Stimulated activated CD4-positive, alpha-beta T cell treated with anti-CD3 and anti-CD28 coated beads, Interleukin-15, amount 100 ng/mL, for 1 hour (primary cell): ENCODE measurements at places on chromosomes 1 and 21.

- DNase-seq: no peak
Observed at GRCh38 chr1:115797486-115797885, 29.0 kb upstream of the CASQ2 start.

DNA sequence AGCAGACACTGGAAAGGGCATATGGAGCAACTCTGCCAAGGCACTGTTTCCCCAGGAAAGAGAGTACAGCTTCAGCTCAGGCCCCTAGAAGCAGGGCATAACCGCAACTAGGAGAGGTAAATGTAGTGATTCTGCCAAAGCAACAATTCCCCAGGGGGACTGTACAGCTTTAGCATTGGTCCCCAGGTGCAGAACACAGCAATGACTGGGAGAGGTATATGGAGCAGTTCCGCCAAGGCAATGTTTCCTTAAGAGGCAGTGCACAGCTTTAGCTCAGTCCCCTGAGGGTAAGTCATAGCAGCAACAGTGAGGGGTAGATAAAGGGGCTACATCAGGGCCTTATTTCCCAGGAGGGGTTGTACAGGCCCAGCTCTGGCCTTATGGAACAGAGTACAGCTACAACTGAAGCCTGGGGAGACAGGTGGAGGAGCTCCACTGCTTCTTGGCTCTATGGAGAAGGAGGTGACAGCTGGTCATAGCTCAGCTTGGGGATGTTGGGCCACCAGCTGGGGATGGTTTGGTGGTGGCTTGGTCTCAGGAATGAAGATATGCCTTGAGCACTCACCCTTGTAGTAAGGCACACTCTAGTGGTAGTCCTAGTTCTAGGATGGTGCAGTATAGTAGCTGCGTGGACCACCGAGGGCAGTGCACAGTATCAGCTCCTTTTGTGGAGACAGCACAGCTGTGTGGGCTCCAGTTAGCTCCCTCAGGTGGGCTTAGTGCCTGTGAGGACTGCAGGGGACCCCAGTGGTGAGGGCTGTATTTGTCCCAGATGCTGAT, 582.7 kb downstream of the PTPRC start:
- DNase-seq: no peak

DNA sequence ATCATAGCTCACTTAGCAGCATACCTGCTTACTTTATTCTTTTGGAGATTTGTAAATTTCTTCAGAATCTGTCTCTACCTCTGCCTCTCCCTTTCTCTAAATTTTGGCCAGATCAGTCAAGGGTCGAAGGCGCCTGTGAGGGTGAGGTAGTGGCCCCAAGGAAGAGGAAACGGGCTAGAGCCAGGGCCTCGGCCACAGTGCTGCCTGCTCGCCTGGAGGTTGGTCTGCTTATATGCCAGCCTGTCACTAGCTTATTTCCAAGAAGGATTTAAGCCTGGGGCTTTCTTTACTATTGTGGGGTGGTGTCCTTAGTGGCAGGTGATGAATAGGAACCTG, 19.6 kb downstream of the PEX14 start:
- DNase-seq: no peak

- no peak for DNase-seq
Observed at GRCh38 chr1:244099258-244099930, 48.3 kb downstream of the ZBTB18 start.

- DNase-seq: no peak
Observed at GRCh38 chr1:192045131-192045530, 113.1 kb upstream of the RGS18 start.

- no peak for DNase-seq
Observed at GRCh38 chr1:221605569-221605968, 136.3 kb downstream of the DUSP10 start.

GRCh38 chr1:26839339-26839722, 12.8 kb downstream of the ZDHHC18 start:
- DNase-seq: no peak
